ENCODE measurements at places on chromosomes 5 and 9.

DNA sequence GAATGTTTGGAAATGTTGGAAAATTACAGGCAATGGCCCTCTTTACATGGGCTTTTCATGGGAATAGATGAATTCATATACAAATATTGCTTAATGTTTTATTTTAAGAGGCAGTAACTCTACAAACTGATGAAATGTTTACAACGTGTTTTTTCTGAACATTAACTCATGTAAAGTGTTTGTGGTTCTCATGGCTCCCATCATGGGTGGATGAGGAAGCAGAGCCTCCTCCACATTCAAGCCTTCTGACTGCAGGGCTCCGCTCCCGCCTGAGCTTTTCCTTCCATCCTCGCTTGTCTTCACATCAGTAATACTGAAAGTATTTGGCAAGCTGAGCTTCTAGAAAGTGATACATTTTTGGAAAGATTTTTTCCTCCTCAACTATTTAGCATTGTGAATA is 204.2 kb downstream of the ARHGAP26 start:
- no peak for DNase-seq

DNA sequence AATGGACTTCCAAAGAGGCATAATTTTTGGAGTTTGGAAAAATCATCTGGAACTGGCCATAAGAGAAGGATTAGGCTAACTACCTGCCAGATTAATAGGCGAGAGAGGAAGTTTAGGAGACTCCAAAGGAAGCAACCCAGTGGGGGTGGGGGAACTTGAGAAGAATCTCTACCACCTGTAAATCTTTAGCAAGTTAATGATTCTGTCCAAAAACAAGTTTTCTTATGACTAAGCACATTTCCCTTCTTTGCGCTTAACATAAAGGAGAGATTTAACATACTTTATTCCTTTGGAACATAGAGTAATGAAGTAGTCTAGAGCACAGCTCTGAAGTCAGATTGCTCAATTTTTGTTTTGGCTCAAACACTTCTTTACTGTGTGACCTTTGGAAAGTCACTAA is 58.2 kb upstream of the PAPPA start:
- no peak for DNase-seq

DNA sequence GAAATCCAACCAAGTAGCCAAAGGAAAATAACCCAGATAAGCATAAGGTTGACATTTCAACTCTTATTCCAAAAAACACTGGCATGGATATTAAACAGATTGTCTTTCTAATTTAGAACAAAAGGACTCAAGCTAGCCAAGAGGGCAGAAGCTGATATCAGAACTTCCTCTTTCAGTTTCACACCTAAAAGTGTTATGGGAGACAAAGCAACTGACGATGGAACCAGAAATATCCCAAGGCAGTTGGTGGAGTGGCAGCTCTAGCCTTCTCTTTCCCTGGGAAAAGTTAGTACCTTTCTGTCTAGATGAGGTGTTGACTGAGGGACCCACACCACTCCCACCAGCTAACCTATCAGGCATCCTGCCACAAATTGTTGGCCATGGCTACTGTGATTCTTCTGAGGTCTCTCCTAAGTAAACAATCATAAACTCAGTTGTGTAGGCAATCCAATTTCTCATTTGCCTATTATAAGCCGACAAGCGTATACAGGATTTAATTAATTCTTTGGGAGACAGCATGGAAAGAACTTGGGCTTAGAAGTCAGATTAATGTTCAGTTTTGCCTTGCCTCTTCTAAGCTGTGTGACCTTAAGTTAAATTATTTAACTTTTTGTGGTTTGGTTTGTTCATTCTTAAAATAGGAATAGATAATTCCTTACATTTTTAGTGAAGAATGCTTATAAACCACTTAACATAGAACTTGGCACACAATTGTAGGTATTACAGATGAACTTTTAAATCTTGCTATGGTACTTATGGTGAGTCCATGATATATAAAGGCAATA is 110.9 kb upstream of the ADAMTSL1 start:
- no peak for DNase-seq

DNA sequence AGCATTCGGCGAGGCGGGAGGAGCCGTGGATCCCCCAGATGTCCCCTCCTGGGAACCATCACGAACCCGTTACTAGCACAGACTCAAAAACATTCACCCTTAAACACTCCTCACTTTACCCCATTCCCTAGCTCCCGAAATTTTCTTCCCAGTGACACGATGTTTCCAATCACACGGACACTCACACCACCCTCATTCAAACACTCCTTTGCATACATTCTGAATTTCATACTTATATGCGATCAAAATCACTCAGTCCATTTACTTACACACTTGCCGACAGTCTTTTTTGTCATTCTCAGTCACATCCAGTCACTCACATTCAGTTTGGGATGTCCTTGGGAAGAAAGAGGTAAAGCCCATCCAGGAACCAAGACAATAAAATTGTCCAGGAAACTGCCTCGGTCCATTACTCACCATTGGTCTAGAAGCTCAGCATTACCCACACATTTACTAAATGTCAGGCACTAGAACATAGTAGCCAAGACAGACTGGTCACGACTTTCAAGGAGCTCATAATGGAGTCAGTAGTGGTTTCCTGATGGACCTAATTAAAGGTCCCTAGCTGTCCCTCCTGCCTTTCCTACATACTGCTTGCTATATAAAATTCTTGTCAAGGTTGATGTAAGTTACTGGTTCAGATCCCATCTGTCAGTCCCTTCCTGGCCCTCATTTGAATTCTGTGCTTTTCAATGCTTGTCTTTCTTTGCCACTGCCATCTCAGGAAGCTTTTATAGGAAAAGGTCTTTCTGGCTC is 574 bp downstream of the SLC35A4 start:
- no peak for DNase-seq

DNA sequence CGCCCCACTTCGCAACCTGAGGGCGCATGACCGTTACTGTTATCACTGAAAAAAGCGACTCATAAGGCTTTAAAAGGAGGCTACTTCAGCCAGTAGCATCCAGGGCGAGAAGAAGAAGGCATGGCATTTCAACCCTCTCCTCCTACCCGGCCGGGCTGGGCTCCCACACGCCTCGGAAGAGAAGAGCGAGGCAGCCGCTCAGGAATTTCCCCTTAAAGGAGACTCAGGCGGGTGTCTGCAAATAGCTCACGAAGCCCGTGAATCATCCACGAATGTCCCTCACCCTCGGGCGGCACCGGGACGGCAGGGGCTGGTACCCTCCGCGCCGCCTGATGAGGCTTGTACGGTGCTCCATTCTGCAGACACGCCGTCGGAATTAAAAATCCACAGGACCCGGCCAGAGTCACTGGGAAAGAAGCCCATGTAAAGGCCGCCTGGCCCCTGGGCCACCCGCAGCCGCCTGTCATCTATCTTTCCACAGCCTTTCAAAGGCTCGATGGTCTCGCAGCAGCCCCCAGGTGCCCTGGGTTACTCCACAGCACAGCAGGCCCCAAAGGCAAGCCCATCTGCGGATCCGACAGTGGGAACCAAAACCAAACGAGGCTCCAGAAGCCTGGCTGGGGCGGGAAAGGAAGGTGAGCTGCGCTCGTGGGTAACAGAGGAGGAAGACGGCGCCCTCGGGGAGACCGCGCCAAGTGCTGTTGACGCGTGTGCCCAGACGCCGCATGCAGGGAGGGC is 11.8 kb downstream of the SLC12A7 start:
- no peak for DNase-seq

- no peak for DNase-seq
Observed at GRCh38 chr5:172694061-172694460, 53.0 kb downstream of the NEURL1B start.

DNA sequence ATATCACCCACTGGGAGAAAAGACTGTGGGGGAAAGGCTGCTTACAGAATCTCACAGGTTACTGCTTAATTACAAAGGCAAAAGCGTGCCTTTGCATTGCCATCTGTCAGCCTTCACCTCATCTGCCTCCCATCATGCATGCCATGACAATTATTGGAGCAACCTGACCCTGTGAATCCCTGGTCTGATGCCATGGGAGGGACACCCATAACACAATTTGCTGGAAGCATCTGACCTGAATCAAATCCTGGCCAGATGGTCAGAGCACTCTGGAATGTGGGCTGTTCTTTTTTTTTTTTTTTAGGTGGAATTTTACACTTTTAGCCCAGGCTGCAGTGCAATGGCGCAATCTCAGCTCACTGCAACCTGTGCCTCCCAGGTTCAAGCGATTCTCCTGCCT is 11.6 kb upstream of the RETREG1 start:
- DNase-seq: no peak

GRCh38 chr9:109639674-109640579 is 140.1 kb upstream of the PALM2AKAP2 start:
- no peak for DNase-seq

DNA sequence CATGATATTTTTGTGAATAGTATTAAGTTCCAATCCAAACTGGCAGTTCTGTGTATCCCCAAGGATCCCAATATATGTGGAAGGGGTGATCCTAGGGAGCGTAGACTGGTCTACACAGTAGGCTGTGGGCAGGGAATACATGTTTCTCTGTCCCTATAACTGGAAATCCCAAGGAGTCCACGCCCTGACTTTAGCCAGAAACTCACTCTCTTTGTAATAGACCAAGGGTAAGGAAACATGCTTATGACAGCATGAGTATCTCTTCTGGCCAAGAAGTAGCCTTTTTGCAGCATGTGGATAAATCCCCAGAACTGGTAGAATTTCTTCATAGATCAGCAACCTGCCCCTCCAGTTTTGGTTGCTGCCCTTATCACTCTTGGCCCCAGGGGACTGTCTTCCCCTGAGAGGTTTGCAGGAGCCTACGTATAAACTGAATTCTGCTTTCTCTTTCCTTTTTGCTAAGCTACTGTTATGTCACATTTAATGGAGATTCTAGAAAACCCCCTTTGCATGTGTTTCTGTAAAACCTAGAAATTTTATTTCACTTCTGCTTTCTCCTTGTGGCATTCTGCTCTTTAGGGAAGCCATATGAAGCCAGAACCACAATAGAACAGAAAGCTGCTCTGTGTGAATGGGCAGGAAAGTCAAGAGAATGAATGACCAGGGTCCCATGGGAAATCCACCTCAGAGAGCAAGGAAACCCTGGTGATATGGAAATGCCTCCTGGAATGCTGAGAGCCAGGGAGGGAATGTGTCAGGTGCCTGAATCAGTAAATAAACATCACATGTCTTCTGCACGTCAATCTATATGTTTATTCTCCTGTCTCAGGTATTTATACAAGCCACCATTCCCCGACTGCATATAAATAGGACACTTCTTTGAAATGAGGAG is 3.5 kb downstream of the IFNA2 start:
- DNase-seq: no peak

DNA sequence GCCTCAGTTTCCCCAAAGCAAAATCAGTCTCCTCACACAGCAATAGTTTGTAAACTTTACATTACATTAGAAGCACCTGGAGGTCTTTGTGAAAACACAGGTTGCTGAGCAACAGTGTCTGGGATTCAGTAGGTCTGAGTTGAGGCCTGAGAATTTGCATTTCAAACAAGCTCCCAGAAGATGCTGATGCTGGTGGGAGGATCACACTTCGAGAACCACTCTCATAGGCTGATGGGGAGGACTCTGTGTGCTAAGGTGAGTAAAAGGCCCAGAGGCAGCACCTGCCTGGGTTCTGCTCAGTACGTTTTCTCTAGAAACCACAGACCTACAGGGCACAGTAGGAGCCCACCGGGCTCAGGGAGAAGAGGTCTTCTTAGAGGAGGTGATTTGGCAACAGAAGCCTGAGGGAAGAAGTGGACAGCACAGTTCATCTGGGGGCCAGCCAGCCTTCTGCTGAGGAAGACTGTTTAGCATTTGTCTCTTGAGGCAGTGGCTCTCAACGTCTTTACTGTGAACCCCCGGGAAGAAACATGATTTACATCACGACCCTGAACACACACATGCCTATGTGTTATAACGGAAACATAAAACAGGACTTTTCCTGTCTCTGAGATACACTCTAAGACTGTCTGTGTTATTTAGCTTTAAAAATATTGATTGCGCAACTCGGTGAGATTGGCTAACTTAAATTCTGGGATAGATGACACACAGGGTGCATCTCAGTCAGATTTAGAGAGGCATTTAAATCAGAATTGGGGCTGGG is 24.8 kb upstream of the DENND1A start:
- no peak for DNase-seq

GRCh38 chr9:115046199-115046598 is 71.8 kb downstream of the TNC start:
- DNase-seq: no peak

DNA sequence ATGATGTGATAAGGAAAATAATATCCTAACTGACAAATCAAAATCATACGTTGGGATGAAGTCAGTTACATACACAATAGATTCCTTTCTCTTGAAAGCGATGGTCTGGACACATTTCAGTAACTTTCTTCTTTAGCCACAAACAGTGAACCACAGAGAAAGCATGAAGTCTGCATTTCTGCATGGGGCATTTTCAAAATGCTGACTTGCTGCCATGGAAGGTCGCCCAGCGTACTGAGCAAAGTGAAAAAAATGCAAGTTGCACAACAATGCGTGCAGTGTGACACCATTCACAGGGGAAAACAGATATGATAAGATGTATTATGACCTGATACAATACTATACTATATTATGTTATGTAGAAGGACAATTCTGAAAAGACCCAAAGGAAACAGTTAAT is 146.3 kb downstream of the SNX18 start:
- no peak for DNase-seq

GRCh38 chr5:154506049-154506715 is 28.2 kb upstream of the HAND1 start:
- DNase-seq: no peak

GRCh38 chr5:142063878-142064331 is 44.7 kb upstream of the NDFIP1 start:
- DNase-seq: peak; percentile 31

GRCh38 chr9:134252084-134252830 is 74.0 kb upstream of the RXRA start:
- no peak for DNase-seq

GRCh38 chr5:132493241-132493640 is 2.7 kb upstream of the IRF1 start:
- DNase-seq: no peak

DNA sequence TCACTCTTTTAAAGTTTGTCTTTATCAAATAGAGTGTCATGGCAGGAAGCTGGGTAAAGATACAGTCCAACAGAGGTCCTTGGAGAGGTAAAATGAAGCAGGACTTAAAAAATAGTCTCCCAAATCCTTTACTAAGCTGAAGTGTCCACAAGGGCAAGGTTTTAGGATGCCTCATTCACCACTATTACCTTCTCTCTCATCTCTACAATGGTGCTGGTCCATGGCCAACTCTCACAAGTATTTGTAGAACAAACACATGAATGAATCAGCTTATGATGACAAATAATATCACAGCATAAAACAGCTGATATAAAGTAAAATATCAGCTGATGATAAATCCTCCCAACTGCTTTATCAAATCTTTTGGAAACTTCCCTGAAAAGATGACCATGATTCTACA is 162.3 kb upstream of the ZNF462 start:
- DNase-seq: no peak
